Activated T-cell treated with anti-CD3 and anti-CD28 coated beads, Interleukin-2, amount 50 U/mL, for 48 hours (primary cell): ENCODE measurements at places on chromosomes 4 and X.

- no peak for DNase-seq
Observed at GRCh38 chr4:126766241-126766640, 866.5 kb upstream of the INTU start.

DNA sequence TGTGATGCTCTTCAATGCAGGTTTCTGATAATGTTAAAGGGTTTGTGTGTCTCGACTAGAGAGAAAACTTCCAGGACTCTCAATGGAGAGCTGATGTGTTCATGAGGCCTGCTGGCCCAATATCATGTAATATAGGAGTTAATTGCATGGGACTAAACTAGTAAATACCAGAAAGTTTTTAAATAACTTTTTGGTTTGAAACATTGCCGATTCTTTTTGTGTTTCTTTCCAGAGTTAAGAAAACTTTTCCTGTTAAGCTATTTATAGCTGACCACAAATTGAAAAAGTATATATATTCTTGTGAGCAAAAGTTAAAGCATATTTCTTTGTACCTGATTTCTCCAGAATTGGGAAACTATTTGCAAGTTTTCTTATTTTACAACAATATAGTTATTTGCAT lies 49.7 kb downstream of the FAM9B start:
- DNase-seq: no peak

- no peak for DNase-seq
Observed at GRCh38 chr4:82785611-82786400, 12.8 kb downstream of the SCD5 start.

- DNase-seq: no peak
Observed at GRCh38 chr4:177356921-177357320, 47.2 kb downstream of the NEIL3 start.

DNA sequence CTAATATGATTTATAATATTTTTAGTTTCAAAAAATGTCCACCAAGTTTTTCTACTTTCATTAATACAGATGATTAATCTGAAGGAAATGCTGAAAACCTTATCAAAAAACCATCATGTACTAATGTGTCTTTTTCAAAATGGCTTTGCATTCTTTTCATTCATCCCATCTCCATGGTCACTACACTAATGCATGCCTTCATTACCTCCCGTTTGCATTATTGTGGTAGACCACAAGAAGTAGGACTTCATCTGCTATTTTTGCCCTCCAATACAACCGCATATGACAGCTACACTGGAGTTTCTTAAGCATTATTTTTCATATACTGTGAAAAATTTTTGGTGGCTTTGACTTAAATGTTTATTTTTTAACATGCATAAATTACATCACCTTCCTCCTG lies 37.9 kb upstream of the FSTL5 start:
- DNase-seq: no peak

- DNase-seq: no peak
Observed at GRCh38 chr4:45629717-45630116, 494.1 kb downstream of the GABRG1 start.

DNA sequence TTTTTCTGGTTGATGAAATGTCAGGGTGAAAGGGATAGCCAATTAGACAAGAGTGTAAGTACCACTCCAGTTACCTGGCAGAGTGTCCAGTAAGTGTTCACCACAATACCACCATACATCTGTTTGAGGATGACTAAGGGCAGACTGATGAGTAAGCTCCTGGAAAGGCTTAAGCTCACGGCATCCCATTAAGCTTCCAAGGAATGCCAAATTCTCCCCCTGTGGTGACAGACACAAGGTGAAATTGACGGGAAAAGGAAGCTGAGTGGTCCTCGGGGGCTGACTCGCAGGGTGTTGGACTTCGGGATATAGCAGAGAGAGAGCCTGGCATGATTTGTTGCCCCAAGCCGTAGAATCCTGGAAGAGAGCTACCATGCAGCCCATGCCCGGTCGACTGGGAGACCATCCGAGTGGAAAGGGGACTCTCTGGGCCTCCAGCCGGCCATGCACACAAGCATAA lies 7.6 kb upstream of the BST1 start:
- no peak for DNase-seq

DNA sequence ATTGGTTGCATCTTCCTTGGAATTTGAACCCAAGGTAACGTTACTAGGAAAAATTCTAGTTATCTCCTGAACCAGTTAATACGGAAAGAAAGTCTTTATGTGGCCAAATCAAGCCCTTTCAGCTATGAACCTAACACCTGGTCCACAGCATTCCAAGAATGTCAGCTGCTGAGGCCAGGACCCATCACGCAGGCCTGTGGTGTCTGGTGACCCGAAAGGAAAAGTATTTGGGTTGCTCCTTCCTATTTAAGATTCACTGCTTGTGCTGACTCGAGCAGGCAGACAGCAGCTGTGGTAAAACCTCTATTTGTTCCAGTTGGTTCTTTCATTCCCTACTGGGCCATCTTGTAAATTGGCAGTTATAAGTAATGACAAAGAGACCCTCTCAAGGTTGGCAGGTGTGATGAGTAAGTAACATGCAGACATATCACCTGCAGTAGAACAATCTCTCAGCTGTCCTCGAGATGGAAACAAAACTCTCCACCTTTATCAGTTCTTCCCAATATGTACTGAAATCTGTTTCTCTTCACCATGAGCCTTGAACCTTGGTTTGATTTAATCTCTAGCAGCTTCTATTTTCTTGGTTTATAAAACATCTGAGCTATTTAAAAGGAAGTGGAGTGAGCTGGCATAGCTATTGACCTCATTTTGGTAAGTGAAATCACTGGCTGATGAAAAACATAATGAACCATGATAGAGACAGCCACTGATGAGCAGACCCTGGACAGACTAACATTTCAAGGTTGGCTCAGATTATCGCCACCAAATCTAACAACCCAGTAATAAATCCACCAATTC lies 182.1 kb upstream of the SMIM31 start:
- no peak for DNase-seq

DNA sequence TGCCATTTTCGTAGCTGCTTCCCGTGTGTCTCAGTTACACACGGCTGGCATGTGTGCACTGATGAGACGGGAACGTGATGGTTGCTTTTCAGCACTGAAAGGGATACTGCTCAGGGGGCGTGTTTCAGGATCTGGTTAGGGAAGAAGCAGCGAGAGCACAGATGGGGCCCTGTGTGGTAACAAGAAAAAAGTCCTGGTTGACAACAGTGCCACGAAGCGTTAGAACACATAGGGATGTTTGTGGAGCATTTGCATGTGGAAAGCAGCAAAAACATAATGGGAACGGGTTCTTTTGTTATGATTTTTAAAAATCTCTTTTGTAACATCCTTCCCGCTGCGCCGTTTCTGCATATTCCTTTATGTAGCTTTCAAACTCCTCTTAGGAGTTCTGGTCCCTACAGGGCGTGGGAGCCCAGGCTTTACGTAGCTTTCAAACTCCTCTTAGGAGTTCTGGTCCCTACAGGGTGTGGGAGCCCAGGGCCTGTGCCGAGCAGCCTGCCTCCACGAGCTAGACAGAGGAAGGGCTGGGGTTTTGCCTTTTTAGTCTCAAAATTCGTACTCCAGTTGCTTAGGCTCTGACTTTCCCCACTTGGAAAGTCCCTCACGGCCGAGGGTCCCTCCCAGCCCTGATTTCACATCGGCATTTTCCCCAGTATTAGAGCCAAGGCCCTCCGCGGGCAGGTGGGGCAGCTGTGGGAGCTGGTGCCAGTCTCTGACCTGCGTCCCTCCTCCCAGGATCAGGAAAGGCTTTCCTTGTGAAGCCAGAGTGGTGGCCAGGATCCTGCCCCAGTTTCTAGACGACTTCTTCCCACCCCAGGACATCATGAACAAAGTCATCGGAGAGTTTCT lies 11.0 kb upstream of the MSANTD1 start:
- DNase-seq: no peak

DNA sequence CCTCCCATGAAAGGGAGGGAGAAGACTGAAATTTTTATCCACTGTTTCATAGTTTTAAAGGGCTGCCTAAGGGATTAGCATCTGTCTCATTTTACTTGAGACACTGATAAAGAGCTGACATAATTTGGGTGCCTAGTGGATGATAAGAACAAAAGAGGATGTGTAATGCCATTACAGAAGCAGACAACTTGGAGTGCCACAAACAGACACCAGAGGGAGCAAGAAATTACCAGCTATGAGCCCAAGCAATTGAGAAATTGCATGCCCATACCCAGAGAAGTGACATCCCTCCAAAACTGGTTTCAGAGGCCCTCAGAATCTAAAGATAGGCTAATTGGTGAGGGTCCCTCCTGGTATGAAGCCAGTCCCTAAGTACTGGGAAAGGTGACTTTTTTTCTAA lies 38.5 kb upstream of the POU3F4 start:
- peak; percentile 17 for DNase-seq

DNA sequence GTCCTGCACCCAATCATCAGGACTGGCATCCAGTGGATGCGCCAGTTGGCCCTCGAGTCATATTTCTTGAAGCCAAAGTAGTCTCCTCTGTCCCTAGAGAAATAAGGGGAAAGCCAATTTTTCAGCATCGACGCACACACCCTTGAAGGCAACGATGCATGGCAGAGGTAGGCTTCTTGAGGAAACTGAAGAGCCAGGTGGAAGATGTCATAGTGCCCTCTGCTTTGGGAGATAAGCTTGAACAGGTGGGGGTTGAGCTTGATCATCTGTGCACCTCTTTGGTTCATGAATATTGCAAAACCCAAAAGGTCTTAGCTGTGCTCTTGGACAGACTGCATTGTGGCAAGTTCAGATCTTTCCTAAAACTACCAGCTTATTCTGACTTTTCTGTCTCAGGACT lies 34.6 kb upstream of the WDR1 start:
- no peak for DNase-seq

DNA sequence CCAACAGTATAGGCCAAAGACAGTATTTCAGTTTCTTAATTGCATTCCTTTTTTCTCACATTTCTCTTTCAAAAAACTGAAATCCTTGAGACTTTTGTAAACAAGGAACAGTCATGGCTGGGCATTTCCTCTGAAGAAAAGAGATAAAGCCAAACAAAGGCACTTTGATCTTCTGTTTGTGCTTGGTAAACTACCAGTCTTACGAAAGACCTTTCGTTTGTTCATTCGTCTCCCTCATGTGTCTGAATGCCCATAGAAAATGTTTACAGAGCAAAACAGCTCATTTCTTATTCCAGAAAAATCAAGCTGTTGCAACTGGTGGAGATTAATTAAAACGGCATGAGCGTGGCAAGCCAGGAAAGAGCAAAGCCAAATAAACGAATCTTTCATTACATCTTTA lies 178.0 kb downstream of the GASK1B start:
- DNase-seq: no peak

- DNase-seq: peak; percentile 24
Observed at GRCh38 chr4:147984065-147984777, 252.3 kb downstream of the ARHGAP10 start.

- no peak for DNase-seq
Observed at GRCh38 chr4:108270466-108271450, 102.0 kb upstream of the LEF1 start.

- DNase-seq: no peak
Observed at GRCh38 chr4:4388836-4389575, 2.1 kb downstream of the NSG1 start.

GRCh38 chr4:158162631-158163030 lies 10.2 kb downstream of the GASK1B start:
- no peak for DNase-seq

GRCh38 chrX:45300638-45301037 lies 100.0 kb upstream of the DIPK2B start:
- DNase-seq: no peak

DNA sequence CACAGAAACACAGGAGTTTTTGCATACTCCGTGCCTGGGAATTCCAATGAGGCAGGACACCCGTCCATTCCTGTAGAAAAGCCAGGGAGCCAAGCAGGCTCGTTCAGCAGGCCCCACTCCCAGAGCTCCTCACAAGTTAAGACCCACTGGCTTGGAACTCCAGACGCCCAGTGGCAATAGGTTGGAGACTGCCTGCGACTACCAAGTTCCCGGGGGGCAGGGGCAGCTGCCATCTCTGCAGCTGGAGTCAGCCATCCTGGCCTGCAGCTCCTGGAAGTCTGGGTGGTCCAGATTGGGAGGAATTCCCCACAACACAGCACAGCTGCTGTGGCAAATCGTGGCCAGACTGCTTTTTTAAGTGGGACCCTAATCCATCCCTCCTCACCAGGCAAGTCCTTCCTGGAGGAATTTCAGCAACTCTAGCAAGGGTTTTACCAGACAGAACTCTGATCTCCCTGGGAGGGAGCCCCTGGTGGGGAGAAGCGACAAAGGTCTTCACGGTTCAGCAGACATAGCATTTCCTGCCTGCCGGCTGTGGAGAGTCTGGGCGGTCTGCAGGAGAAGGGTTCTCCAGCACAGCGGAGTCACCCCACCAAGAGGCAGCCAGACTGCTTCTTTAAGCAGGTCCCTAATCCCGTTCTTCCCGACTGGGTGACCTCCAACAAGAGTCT lies 231.9 kb downstream of the STPG2 start:
- DNase-seq: no peak

DNA sequence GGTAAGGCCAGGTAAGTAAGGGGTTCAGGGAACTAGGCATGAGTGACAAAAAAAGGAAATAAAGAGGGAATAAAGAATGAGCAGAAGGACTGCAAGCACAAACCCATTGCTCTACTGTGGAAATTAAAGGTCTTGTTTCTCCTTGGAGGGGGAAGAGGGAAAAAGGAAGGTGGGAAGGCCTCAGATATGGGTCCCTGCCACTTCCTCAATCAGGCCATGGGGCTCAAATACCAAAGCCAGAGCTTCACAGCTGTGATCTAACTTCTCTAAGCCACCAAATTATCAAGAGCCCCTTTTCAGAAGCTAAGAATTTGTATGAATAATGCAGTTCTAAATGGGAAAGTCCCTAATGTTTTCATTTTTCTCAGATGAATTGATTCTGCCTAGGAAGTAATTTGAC lies 4.7 kb downstream of the USP51 start:
- DNase-seq: no peak
